ENCODE measurements at places on chromosomes 13 and 19.

GRCh38 chr13:51823359-51823758 lies 19.4 kb upstream of the DHRS12 start:
- no peak for DNase-seq

DNA sequence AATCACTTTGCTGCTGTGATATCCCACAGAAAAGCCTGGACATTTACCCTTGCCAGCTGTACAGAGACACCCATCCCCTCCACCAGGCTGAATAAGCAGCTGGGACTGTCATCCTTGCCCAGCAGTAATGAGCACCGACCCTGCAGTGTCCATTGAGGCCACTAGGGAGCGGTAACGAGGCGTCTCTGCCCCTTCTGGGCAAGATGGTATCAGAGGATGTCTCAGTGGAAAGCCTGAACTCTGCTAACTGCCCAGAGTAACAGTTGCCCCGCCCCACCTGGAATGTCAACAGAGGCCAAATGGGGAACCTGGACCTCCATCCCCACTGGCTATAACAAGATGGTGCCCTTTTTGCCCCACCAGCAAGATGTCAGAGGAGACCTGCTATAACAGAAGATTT lies 22.8 kb upstream of the CEACAM20 start:
- DNase-seq = no peak

DNA sequence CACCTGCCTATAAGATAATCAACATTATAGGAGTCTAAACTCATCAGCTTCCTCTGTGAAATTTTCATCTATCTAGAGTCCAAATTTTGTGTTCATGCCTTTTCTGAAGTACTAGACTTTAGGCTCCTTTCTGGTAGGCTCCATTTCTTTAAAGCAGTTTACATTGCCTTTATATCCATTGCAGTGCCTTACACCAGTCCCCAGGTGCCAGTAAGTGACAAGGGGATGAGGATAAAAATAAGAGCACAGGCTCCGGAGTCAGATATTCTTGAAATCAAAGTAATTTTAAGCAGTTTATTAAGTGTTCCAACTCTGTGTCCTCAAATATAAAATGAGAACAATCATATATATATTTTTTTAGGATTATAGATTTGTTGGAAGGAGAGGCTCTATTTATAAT lies 10.6 kb upstream of the CYSLTR2 start:
- DNase-seq = no peak

- no peak for DNase-seq
Measured at GRCh38 chr19:41866284-41866683, 6.2 kb downstream of the RPS19 start.

- DNase-seq = no peak
Measured at GRCh38 chr19:14562660-14563589, 8.9 kb downstream of the NDUFB7 start.

DNA sequence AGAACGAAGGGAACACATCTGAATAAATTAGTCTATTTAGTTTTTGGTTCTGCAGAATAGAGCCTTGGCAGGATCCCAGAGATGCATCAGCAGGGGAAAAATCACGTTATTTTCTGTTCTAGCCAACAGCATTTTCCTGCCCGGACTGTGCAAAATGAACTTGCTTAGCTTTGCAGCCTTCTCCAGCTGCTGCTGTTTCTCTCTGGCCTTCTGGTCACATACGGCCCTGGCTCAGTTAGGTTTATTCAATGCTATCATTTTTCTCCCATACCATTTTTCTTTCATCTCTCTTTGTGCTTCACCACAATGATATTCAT lies 110.4 kb upstream of the KL start:
- DNase-seq = no peak

DNA sequence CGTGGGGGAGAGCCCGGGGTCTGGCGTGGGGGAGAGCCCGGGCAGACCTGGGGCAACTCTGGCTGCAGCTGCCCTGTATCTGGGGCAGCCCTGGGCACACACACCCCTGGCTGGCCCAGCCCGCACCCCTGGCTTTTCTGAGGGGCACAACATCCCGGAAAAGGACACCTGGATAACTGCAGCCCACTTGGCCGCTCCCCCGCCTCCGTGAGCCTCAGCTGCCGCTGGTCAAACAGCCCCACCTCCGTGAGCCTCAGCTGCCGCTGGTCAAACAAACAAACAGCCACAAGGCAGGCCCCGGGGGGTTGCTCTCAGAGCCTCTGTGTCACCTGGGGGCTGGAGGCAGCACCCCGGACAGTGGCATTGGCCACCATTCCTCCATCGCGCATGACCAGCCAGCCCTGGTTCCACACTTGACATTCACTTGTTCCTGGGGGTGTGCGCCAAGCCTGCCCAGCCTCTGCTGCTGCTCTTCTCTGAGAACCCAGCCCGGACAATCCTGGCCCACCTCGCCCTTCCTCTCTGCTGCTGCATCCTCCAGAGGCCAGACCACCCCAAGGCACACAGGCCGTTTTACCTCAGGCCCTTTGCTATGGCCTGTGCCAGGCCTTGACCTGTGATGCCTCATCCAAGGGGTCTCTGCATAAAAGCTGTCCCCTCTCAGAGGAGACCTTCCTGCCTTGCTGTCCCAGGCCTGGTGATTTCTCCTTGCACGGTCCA lies 19.9 kb downstream of the CEBPG start:
- no peak for DNase-seq

GRCh38 chr13:113179374-113180230 lies 21.2 kb downstream of the PROZ start:
- no peak for DNase-seq

DNA sequence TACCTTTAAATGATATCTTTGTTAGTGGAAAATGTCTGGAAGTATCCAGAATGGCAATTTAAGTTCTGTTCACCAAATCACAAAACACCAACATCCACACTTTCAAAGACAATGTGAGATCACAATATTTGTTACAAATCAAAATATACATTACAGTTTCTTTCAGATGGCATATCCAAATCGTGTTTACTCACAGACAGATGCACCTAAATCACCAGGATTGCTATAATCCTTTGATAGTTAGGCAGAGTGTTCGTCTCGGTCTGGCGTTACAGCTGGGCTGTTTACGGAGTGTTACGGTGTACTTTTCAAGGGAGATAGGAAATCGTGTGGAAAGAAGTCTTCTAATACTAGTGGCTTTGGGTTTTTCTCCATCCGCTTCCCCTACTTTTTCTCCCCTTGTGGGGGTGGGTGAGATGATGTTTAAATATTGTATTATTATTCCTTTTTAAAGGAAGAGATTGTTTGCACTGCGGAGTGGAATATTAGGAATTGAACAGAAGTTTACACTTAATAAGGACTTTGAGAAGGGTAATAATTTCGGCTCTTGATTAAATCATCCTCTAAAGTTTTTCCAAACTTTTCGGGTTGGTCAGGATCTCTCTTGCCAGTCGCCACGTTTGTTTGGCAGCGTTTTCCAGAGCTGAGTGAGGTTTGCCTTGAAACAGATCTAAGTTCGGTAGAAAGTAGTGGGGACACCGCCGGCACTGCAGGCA lies 1.8 kb downstream of the MAB21L1 start:
- DNase-seq = no peak

GRCh38 chr13:50452756-50453155 lies 390.7 kb downstream of the DLEU7 start:
- DNase-seq = no peak

GRCh38 chr19:38848299-38849146 lies 1.3 kb downstream of the HNRNPL start:
- DNase-seq = no peak

DNA sequence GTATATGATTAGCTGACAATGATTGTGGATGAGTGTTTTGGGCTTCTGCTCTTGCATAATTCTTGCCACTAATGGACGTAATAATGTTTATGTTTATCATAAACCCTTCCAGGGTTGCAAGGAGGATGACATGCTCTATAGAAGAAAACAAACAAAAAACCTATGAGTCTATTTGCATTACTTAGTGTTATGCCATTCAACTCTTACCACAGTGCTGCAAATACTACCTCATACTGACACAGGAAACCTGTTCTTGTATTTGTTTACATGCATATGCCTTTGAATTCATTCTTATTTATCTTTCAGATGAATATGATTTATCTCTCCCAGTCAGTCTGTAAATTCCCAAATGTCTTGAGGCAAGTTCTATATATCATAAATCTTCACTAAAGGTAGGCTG lies 39.6 kb upstream of the FREM2 start:
- DNase-seq = no peak

DNA sequence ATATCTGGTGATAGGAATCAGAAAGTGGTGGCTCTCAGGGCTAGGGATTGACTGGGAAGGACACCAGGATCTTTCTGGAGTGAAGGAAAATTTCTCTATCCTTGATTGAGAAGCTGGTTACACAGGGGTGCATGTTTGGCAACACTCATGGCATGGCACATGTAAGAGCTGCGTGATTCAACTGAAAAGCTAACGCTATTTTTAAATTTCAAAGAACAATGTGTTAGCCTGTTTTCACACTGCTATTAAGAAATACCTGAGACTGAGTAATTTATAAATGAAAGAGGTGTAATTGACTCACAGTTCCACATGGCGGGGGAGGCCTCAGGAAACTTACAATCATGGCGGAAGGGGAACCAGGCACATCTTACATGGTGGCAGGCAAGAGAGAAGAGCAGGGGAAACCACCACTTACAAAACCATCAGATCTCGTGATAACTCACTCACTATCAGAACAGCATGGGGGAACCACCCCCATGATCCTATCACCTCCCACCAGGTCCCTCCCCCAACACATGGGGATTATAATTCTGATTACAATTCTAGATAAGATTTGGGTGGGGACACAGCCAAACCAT lies 7.4 kb downstream of the SIGLEC8 start:
- DNase-seq = no peak

All from activated CD8-positive, alpha-beta memory T cell treated with anti-CD3 and anti-CD28 coated beads for 4 hours (primary cell).